Stimulated activated CD8-positive, alpha-beta memory T cell treated with anti-CD3 and anti-CD28 coated beads, Interleukin-15, amount 100 ng/mL, for 24 hours (primary cell): ENCODE measurements at places on chromosomes 7 and 10.
A peak's percentile ranks its signal among the peaks of the same experiment; 100 is the strongest.

DNA sequence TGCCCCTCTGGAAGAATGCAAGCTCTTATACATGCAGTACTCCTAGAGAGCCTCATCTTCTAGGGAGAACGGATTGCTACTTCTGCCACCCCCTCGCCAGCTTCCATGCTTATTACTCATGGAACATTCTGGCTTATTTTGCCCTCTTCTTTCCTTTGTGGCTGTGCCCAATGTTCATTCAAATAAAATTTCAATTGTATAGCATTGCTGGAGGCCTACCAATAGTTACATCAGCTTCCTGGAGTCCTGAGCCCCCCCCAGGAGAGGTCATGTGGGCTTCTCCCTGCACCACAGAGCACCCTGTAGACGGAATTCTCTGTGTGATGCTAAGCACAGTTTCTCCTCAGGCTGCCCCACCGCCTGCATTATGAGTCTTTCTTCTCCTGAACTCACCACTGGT, 1094.0 kb downstream of the KCNMA1 start:
- no peak for DNase-seq

DNA sequence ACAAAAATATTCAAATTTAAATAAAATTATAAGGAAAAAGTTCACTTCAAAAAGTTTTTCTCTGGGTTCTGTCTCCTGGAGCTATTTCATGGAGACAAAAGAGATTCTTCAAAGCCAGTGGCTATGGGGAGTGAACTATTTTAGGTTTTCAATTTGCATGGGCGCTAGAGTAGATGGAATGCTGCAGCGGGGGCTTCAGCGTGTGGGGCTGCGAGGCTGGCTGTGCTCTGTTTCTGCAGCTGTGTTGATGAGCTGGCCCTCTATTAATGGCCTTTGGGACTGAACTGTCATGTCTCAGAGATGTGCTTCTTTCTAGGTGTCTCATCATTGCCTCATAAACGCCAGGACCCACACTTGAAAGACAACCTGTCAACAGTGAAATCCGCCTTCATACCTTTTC, 108.4 kb upstream of the NPY start:
- DNase-seq = no peak

- no peak for DNase-seq
Observed at GRCh38 chr7:130655286-130655685, 13.3 kb downstream of the COPG2 start.

GRCh38 chr10:24951201-24952142, 934 bp downstream of the PRTFDC1 start:
- no peak for DNase-seq

DNA sequence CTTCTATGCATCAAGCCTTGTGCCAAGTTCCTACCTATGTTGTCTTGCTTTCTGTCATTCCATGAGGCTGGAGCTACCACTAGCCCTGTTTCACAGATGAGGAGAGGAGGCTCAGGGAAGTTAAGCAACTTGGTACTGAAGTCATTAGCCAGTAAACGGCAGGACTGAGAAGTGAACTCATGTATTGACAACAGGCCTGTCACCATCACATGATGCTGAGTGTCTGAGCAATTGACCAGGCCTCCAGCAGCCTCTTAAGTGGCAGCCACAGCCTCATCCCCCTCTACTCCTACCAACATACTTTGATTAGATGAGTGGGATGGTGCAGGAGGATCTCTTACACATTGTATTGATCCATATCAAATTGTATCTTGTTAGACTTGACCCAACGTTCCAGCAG, 317.6 kb downstream of the GRID1 start:
- DNase-seq = no peak

DNA sequence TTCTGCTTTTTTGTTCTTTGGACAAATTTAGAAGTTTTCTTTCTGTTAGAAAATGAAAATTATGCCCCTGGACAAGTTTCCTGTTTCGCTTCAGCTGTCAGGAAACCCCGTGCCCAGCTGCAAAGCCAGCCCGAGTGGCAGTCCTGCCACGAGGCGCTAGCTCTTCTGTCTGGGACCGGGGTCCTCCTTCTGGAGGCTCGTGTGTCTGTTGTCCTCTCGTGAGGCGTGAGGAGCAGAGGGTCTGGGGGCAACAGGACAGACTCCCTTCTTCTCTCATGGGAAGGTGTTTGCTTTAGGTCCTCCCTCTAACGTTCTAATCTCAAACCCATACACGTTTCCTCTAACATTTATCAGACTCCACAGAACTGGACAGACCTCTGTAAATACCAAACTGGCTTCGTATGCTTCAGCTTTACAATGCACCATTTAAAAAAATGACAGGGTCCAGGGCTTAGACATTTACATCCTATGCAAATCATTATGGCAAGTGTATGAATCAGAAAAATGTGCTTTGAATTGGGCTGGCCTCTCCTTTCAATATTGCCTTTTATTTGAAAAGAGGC, 184.5 kb upstream of the SHH start:
- DNase-seq = no peak

GRCh38 chr7:40990841-40991240, 712.0 kb downstream of the INHBA start:
- no peak for DNase-seq

DNA sequence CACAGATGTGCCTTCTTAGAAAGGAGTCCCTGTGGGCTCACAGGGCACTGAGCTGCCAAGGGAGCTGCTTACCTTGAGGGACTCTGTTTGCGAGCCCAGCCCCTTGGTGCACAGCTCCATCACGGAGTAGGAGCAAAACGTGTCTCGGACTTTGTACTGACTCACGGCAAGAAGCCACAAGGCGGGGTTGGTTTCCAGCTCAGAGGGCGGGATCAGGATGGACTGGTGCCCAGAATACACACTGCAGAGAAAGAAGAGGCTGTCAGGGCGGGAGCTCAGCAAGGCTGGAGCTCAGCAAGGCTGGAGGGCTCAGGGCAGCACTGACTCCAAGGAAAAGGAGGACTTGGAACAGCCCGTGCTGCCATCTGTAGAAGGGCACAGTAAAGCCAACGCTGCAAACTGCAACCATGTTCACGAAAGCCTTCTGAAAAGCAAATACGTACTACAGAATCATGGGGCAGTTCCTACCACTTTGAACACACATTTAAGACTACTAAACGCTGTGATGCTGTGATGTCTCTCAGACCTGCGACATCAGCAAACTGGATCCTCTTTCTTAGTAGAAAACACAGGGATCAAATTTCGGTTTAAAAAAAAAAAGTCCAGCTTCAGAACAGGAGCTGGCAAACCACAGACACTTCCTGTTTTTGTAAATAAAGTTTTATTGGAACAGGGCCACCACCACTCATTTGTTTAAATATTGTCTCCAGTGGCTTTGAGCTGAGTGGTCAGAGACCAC, 194.3 kb downstream of the ZMYND11 start:
- no peak for DNase-seq

DNA sequence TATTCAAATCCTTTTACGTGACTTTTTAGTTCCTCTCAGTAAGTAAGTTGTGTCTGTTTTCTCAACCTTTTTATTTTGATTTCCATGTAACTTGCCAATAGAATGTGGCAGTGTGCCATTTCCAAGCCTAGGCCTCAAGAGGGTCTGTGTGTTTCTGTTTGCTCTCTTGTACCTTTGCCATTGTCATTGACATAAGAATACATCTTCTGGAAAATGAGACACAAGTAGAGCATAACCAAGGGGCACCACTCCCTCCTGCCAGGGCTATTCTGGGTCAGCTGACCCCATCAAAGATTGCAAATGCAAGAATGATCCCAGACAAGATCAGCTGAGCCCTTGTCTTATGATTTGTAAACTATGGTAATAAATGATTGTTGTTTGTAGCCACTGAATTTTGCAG, 524.0 kb downstream of the IPMK start:
- DNase-seq = no peak

GRCh38 chr10:125584954-125585353, 98.0 kb downstream of the TEX36 start:
- no peak for DNase-seq

- DNase-seq = no peak
Observed at GRCh38 chr10:36236341-36236740, 594.2 kb upstream of the FZD8 start.

- no peak for DNase-seq
Observed at GRCh38 chr7:48473205-48473865, 302.1 kb downstream of the ABCA13 start.

- DNase-seq = no peak
Observed at GRCh38 chr10:4004144-4004543, 219.1 kb upstream of the KLF6 start.

DNA sequence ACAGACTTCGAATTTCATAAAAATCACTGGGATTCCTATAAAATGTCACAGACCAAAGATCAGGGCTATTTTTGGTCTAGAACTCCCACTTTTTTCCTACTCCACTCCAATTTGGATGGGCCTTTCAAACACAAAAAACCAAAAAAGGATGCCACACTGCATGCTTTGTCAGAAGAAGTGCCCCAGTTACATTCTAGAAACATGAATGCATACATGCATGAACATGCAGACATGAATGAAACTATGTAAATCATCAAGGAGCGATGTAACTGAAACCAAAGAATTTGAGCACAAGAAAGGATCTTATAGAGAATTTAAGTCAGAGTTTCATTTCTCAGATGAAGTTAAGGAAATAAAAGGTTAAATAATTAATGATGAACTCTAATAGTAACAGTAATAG, 31.8 kb upstream of the FAM133B start:
- no peak for DNase-seq

DNA sequence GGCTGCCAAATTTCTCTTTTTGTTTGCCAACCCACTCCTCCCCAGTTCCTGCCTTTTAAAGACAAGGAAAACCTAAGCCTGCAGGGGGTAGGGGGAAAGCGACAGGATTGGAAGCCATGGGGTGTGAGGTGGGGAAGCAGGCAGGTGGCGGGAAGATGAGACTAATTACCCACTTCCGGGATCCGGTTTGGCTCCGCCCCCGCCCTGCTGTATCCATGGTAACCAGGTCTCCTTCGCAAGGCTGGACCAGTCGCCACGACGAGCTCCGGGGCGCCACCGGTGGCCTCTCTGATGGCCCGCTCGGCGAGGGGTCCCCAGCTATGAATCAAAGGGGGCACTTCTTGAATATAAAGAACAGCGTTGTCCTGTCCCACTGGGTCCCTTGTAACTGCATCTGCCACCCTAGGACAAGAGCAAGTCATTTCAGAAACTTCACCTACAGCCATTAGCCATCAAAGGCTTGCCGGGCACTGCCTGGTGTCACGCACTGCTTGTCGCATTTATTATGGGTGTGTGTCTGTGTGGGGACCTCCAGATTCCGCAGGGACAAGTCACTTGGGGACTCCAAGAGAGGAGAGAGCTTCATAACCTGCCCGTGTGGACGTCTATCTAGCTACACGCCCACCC, 55.4 kb upstream of the LMTK2 start:
- peak; percentile 10 for DNase-seq

GRCh38 chr10:73591935-73592699, 975 bp upstream of the USP54 start:
- DNase-seq = no peak

DNA sequence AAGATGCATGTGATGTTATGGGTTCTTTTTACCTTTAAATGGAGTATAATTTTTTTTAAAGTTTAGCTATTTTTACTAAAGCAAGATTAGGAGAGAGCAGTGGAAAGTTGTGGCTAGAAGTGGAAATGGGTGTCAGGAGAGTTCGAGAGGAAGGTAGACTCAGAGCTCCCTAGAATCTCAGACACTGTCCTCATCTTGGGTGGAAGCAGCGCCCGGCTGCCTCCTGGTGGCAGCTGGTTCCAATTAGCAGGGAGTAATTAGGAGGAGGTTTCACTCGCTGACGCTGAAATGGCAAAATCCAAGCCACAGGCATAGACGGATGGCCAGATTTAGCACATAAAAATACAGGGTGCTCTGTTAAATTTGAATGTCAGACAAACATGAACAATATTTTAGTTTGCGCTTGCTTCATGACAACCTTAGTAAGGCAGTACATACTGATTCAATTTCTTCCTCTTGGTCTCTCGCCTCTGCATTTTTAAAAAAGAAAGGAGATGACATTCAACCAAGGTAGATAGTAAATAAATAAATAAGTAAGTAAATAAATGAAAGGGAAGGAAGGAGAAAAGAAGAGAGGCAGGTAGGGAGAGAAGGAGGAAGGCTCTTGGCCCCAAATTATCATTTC, 58.5 kb downstream of the LGI1 start:
- DNase-seq = no peak

GRCh38 chr7:155669717-155670505, 25.4 kb downstream of the RBM33 start:
- DNase-seq = no peak

DNA sequence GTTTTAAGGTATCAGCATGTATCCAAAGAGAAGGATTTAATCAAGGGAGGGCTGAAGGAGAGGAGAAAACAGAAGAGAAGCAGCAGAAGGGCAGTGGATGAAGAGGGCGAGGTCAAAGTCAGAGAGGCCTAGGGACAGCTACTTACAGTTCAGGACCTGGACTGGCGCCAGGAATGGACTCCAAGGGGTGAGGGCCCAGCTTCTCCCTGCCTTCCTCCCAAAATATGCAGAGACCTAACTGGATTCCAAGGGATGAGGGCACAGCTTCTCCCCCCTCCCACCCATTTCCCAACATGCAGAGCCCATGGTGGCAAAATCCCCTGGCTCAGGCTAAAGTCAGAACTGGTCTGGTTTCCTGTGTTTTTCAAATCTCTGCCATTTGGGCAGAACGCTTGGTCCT, 3.4 kb upstream of the TCF7L2 start:
- no peak for DNase-seq

DNA sequence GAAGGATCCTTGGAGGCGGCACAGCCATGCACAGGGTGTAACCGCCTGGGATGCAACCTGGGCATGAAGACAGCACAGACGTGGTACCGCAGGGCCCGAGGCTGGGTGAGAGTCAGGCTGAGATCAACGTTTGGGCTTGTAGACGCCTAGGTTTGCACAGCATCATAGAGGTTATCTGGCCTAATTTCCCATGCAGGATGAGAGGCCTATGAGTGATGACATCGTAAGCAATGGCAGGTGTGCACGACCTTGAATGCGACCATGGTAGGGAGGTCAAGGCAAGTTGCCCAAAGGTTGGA, 7.5 kb downstream of the CALML3 start:
- no peak for DNase-seq

- no peak for DNase-seq
Observed at GRCh38 chr7:102412548-102412947, 16.4 kb downstream of the PRKRIP1 start.

GRCh38 chr7:103605640-103606039, 159.6 kb upstream of the SLC26A5 start:
- no peak for DNase-seq

GRCh38 chr10:72459301-72459700, 104.6 kb upstream of the DNAJB12 start:
- DNase-seq = no peak

GRCh38 chr7:12323415-12323814, 80.2 kb downstream of the VWDE start:
- no peak for DNase-seq
